ENCODE measurements at places on chromosomes 4 and X.
A peak's percentile ranks its signal among the peaks of the same experiment; 100 is the strongest.

DNA sequence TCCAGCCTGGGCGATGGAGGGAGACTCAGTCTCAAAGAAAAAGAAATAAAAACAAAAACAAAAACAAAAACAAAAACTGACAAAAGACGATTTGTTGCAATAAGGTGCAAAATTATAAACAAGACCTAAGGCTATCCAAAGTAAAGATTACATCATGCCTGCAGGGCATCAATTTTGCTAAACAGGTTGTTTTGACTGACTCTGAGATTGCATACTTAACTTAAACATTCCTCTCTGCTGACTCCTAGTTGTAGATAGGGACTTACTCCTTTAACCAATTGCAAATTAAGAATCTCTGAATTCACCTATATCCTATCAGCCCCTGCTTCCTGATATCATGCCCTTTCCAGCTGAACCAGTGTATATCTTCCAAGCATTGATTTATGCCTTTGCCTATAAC lies 2687.3 kb downstream of the PCDH7 start:
- no peak for DNase-seq

DNA sequence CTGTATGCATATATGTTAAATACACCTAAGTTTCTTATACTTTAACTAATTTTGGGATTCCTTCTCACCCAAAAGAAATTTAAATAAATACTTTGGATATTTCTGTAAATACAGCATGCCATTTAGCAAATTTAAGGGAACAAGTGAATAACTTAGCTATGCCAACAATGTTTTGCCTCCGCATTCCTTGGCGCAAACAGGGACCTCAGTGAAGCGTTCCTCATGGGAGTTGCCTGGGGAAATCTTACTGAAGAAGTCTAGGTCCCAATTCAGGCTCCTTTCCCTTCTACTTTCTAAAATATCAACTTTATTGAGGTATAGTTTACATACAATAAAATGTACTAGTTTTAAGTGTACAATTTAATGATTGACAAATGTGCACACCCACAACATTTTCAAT lies 25.0 kb downstream of the COL4A5 start:
- no peak for DNase-seq

- DNase-seq: no peak
These were observed 101.9 kb downstream of the AMMECR1 start for GRCh38 chrX:110216027-110216426.

- peak; percentile 60 for DNase-seq
These were observed 67.1 kb downstream of the PGRMC2 start for GRCh38 chr4:128220286-128221235.

- no peak for DNase-seq
These were observed 108.1 kb downstream of the MGST2 start for GRCh38 chr4:139773560-139774318.

GRCh38 chrX:15221321-15221720 lies 48.6 kb downstream of the ASB9 start:
- no peak for DNase-seq

- DNase-seq: no peak
These were observed 234.4 kb upstream of the GPC4 start for GRCh38 chrX:133649651-133650050.

DNA sequence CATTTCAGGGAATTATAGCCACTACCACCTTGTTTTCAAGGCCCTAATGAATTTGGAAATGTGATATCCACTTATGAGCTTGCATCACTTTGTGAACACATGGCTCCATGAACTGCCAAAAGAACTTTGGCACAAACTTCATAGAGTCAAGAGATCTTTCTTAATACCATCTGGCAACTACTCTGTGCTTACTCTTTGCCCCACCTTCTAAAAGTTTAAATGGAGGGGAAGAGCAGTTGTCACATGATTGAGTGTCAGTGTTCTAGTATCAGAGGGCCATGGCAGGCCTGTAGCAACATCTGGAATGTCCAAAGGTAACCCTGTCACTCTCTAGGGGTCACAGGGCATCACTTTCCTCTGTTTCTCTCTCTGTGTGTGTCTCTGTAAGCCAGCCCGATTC lies 2.6 kb upstream of the ADH1B start:
- DNase-seq: no peak

Data from NCI-H1694 treated with DMSO at 0.1 percent for 48 hours (cell line).